ENCODE measurements at places on chromosomes 16 and 17. TPM values are rescaled to one million over a fixed set of nuclear protein-coding genes. Genes with fewer than 3 reads are reported as not detected.

DNA sequence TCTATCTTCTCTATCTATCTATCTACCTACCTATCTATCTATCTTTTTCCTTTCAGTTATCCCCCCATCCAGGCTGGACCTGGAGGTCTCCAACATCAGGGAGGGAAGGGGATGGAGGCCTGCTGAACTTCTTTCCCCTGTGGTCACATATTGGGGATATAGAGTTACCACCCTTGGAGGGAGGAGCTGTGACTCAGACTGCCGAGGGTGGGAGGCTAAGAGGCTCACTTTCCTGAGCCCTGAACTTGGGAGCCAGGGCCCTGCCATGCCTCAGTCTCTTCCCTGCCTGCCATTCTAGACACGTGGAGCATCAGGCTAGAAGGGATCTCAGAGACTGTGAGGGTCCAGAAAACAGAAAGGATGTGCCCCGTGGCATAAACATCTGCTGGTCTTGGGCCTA lies 8.4 kb downstream of the LRRC3C start:
- no peaks in the 10 kb centered on the region for H3K36me3 ChIP-seq
- no peaks in the 10 kb centered on the region for H3K27me3 ChIP-seq
- H3K4me3 ChIP-seq, result no peak overlapping the region
- DNase-seq, result no peak

- H3K27ac ChIP-seq, result peak overlapping the region; percentile 35
- no peak for DNase-seq
- no peaks in the 10 kb centered on the region for H3K27me3 ChIP-seq
Measured at GRCh38 chr17:44093231-44093900, 22.8 kb downstream of the G6PC3 start.

GRCh38 chr17:82412535-82413520 lies 5.3 kb upstream of the HEXD start:
- H3K36me3 ChIP-seq, result peaks cover 9% of the 10 kb centered on the region
- H3K27ac ChIP-seq, result no peak overlapping the region
- H3K27me3 ChIP-seq, result no peaks in the 10 kb centered on the region
- peaks cover 37% of the 10 kb centered on the region for H3K4me1 ChIP-seq

Gene VMP1
- total RNA-seq, result 52.0 TPM

- H3K27ac ChIP-seq, result no peak overlapping the region
- peaks cover 29% of the 10 kb centered on the region for H3K4me1 ChIP-seq
- H3K4me3 ChIP-seq, result no peak overlapping the region
- H3K27me3 ChIP-seq, result no peaks in the 10 kb centered on the region
- H3K36me3 ChIP-seq, result peaks cover 11% of the 10 kb centered on the region
Measured at GRCh38 chr16:84999857-85000480, 11.4 kb downstream of the ZDHHC7 start.
